ENCODE measurements at places on chromosomes 11 and 22.

DNA sequence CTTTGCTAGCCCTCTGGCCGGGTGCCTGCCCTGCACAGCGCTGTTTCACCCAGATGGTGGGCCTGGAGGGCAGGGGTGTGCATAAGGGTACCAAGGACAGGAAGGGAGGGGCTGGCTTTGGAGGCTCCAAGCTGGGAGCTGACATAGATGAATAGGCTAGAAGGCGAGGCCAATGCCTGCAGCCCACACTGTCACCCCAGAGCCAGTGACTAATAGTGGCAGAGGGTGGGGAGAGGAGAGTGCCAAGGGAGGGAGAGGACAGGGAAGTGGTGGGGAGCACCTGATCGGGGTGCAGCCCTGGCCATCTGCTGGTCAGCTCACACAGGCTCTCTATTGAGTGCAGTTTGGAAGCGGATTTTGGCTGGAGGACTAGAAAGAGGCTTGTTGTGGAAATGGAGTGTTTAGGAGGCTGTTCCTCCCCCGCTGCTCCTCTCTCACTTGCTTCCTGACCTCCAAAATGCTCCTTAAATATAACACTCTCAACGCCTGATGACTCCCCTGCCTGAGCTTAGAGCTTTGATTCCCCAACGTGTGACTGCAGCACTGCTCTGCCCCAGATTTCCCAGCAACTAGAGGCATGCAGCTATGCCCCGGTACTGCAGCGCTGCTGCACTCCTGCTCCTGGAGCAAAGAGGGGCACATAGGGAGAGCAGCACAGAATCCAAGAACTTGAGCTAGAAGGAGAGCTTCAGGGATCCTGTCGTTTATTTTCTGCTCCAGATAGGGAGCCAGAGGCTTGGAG, 89.2 kb downstream of the GRAMD1B start:
- DNase-seq, result no peak

GRCh38 chr11:100208207-100208606, 478.9 kb upstream of the ARHGAP42 start:
- DNase-seq, result no peak

GRCh38 chr11:44538375-44539054, 26.9 kb upstream of the CD82 start:
- DNase-seq, result peak; percentile 24

DNA sequence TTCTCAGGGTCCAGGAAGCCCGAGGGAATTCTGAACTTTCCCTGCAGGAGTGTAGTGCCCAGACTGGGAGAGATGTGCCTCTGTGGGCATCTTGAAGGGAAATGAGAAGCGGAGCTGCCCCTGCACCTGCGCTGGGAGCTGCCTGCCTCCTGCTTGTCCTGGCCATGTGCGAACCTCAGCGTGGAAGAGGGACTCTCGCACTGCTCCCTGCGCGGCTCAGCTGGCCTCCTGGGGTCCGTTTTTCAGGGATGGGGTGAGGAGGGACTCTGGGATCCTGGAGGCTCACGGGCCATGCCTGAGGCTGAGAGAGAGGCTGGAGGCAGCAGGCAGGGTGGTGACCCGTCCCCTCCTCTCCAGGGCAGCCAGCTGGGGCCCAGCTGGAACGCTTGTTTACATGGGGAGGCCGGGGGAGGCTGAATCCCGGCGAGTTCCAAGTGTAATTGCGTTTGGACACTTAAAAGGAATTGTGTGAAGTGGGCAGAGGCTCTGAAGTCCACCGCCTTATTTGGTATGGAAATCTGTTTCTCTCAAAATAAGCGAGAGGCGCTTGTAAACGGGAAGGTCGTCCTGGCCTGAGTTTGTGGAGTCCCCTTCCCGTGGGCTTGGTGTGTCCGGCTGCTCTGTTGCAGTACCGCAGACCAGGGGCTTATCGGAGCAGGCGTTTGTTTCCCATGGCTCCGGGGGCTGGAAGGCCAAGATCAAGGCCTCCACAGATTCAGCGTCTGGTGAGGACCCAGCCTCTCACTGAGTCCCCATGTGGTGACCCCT, 1.2 kb upstream of the MRGPRF start:
- peak; percentile 76 for DNase-seq

DNA sequence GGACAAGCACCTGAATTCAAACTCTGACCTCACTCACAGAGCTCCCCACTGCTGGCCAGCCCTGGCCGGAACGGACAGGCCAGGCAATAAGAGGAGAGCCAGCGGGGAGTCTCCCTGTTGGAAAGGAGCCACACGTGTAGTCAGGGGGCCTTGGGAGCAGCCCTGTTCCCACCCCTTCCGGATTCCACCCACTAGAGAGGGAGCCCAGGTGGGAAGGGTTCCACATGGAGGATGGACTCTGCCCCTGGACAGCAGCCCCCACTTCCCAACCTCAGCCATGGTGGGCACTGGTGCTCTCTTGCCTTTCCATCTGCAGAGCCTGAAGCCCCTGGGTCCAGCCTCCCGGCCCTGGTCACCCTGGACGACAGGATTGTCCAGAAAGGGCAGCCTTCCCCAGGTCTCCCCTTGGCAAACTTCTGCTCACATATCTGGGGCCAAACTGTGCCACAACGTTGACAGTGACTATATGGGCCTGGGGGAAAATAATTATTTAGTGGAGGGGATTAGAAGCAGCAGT, 7.5 kb upstream of the APOBEC3A start:
- DNase-seq, result no peak

GRCh38 chr22:33054001-33054675, 4.0 kb downstream of the SYN3 start:
- no peak for DNase-seq

GRCh38 chr22:22666307-22667091, 22.1 kb downstream of the GGTLC2 start:
- DNase-seq, result no peak

DNA sequence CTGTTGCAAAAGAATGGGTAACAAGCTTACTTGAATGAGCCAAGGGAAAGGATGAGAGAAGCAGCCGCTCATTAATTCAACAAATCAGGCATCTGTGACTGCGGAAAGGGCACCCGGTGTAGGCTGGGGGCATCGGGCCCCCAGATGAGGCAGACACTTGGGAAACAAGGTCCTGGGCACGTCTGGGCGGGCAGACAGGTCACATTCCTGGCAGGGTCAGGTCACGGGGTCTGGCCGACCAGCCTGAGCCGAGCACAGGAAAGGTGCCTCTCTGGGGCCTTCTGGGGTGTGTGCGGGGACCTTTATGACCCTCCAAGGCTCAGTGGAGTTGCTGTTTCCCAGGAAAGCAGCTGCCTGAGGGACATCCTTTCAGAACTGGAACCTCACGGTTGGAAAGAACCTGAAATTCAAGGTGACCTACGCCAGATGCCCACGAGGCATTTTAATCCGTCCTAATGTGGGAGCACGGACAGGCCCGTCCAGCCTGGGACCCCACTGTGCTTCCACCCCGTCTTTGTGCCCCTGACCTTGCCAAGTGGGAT, 57.1 kb downstream of the ST14 start:
- no peak for DNase-seq

- DNase-seq, result no peak
Measured at GRCh38 chr11:1437500-1437899, 47.8 kb downstream of the BRSK2 start.

GRCh38 chr11:120256178-120256577, 16.2 kb downstream of the POU2F3 start:
- DNase-seq, result no peak

DNA sequence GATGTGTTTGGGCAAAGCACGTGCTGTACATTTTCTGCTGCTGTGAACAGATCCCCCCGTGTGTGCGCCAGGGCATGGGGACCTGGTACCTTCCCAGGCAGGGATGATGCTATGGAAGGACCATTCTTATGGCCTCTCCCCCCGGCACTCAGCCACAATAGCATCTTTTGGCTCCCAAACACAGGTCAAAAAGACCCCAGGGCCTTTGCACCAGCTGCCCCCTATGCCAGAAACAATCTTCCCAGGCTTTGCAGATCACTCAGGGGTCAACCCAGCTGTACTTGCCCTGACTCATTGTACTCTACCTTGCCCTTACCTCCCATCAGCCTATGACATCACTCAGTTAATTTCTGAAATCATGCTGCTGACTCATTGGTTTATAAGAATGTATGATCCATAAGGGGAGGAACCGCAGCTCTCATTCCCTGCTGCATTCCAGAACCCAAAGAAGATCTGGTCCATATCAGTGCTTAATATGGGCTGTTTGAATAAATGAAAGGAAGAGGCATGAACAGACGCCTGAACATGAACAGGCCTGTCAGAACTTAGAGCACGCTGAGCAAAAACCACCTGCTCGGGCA, 100.7 kb downstream of the CELSR1 start:
- no peak for DNase-seq

GRCh38 chr22:46247443-46247975, 2.6 kb downstream of the CDPF1 start:
- no peak for DNase-seq

- DNase-seq, result no peak
Measured at GRCh38 chr22:39098576-39098975, 1.5 kb downstream of the APOBEC3H start.

DNA sequence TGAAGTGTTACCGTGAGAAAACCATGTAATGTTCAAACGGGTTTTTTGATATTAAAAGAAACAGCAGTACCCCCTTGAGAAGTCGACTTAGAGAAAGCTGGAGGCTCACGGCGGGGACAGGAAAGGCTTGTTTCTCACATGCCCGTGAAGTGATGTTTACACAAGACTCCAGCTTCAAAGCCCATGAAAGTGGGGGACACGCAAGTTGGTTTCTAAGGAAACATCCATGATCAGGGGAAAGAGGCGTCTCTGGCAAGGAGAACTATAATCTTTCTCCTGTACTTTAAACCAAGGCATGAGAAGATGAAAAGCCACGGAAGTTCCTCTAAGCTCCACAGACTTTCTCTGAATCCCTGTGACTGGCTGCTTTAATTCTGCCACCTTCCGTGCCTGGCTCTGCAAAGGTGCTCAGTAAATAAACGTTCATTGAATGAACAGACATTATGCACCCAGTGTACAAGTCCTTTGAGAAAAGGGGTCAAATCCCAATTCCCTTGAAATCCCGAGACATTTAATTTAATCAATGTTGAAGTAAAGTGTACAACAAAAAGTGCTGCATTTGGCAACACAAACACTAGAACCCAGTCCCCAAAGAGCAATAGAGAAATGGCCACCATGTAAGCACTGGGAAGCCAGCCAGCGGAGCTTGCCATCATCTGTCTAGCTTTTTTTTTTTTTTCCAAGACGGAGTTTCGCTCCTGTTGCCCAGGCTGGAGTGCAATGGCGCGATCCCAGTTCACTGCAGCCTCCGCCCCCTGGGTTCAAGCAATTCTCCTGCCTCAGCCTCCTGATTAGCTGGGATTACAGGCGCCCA, 58.7 kb downstream of the AHNAK start:
- DNase-seq, result no peak

- DNase-seq, result peak; percentile 88
Measured at GRCh38 chr11:122784325-122784955, 53.9 kb upstream of the CRTAM start.

DNA sequence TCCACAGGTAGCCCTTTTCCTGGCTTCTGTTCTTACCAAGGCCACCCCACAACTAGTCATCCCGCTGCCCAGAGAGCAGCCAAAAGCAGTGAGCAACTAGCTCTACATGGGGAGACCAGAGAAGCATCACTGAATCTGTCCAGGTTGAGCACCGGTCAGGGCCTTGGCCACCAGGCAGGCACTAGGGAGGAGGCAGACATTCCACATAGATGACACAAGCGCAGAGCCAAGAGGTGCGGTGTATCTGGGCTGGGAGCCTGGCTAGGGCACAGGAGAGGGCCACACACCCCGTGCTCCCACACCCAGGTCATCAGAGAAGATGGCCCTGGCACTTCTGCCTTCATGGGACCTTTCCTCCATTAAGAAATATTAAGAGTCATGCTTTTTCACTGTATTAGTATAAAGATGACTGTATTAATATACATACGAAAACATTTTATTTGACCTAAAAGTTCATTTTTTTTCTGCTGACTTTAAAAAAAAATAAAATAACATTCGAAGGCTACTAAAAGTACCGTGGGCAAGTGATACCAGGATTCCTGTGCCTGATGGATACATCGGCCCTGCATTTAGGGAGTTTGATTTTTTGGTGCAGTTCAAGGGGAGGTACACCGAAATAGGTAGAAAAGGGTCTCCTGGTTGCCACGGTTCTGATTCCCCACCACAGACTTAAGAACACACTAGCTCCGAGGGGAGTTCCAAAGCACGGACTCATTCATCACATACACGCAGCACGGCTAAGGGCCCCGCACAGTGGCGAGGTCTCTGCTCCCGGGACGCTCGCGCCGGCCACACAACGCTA, 1.2 kb downstream of the DGCR2 start:
- DNase-seq, result no peak

- DNase-seq, result no peak
Measured at GRCh38 chr11:10844796-10845195, 13.1 kb downstream of the ZBED5 start.

GRCh38 chr22:38793317-38793716, 626 bp downstream of the DNAL4 start:
- no peak for DNase-seq

GRCh38 chr11:32586576-32587190, 3.1 kb downstream of the EIF3M start:
- DNase-seq, result no peak

GRCh38 chr22:20238536-20238900, 29.6 kb downstream of the RTN4R start:
- DNase-seq, result no peak

GRCh38 chr11:27830206-27830605, 130.0 kb upstream of the BDNF start:
- DNase-seq, result no peak

GRCh38 chr22:39316440-39317083, 2.9 kb downstream of the RPL3 start:
- DNase-seq, result peak; percentile 81

DNA sequence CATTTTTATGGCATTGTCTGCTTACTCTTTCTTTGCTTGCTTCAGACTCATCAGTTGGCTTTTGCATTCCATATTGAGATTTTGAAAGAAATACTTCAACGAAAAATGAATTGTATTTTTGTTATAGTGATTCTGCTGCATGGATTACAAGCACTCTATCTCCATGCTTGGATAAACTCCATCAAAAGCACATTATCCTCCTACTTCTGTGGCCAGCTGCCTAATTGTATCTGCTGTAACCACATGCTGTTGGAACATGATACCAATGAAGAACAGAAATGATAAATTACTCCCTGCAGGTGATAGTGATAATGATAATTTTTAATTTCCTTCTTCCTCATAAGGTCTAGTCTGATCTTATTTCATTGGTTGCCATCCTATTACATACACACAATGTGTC, 100.8 kb downstream of the PRMT3 start:
- DNase-seq, result no peak

DNA sequence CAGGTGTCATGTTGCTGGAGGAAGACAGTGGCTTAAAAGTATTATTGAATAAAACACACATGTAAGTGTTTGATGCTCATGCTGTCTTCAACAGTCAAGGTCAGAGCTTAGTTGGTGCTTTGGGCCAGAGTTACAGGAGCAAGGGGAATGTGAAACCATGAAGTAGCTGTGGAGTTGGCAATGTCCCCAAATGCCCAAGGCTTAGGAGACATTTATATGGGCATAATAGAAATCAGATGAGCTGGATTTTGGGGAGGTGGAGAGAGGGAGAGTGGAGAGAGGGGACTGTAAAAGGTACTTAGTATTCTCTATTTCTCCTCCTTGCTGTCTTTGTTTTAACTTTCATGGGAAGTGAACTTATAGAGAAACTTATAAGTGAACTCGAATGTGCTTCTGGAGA, 407.8 kb downstream of the ETS1 start:
- DNase-seq, result no peak

- DNase-seq, result no peak
Measured at GRCh38 chr11:81377418-81377817, 1356.2 kb downstream of the FAM181B start.

GRCh38 chr11:197741-198235, 4.9 kb downstream of the SCGB1C1 start:
- no peak for DNase-seq

Data from AG04450 (cell line).